ENCODE measurements at places on chromosomes 7 and 10. TPM values are rescaled to one million over a fixed set of nuclear protein-coding genes. Genes with fewer than 3 reads are reported as not detected.

TCF7L2 gene
- 0.89 TPM for total RNA-seq

TMEM139 gene
- not detected for total RNA-seq

PTPRN2 gene
- not detected for total RNA-seq

SLC18A3 gene
- total RNA-seq, result not detected

GPC2 gene
- not detected for total RNA-seq

INPP5A gene
- total RNA-seq, result 7.6 TPM

CYP3A4 gene
- not detected for total RNA-seq

CDC14C gene
- not detected for total RNA-seq

CADPS2 gene
- 3.4 TPM for total RNA-seq

FAM200A gene
- 0.72 TPM for total RNA-seq

- DNase-seq, result no peak
Measured at GRCh38 chr7:55526770-55527169, 45.5 kb downstream of the VOPP1 start.

- DNase-seq, result no peak
Measured at GRCh38 chr7:2110610-2111396, 121.9 kb downstream of the MAD1L1 start.

DNA sequence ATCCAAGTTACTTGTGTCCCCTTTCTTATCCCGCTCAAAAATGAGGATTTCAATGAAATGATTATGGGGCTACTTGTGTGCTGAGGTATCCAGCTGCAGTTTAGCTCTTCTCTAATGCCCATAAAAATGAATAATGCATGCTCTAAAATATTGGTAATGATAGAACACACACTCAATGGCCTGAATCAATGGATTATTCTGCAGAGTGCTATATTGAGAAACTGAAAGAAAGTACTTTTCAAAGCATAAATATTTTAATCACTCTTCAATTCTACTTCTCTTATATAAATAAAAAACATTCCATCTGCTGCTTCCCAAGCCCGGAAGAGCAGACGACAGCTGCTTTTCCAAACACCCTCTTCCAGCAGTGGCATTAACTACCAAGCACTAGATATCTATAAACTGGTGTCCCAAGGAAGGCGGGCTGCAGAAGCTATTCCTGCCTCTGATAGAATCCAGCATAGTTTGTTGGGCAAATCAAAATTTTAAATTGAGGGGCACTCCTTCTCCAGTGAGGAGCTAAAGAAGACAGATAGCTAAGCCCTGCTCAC lies 284.9 kb upstream of the AOAH start:
- no peak for DNase-seq

- DNase-seq, result no peak
Measured at GRCh38 chr10:131810036-131810804, 90.6 kb upstream of the PPP2R2D start.

GRCh38 chr7:98295467-98296192 lies 14.1 kb downstream of the BRI3 start:
- no peak for DNase-seq

DNA sequence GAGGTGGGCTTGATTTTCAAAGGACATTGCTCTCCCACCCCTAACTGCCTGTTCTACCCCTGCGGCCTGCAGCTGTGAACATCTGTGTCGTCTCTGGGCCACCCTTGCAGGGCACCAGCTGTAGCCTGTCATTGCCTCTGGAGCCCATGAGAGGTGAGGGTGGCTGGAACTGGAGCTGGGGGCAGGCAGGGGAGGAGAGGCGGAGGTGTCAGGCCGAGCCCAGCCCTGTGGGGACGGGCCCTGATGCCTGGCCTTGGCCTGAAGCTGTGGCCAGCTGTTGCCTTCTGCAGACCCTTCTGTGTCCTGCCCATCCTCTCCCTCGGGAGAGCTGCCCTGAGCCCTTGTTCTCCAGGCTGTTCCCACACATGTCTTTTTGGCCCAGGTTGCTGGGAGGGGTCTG lies 44.5 kb downstream of the PALD1 start:
- no peak for DNase-seq

DNA sequence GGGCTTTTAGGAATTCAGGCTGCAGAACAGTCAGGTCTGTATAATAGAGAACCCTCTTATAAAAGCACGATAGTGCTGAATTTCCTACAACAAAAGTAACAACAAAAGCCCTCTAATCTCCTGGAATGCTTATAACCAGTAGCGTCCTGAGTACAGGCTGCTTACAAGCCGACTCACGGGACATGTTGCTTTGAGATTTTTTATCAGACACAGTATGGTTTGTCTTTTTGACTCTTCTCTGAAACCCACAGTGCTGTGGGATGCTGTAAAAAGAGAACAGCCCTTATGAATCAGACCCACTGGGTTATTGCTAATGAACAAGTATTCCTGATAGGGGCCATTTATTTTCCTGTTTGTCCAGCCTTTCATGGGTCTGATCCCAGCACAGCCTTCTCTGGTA lies 59.4 kb downstream of the PLPP4 start:
- DNase-seq, result no peak

DNA sequence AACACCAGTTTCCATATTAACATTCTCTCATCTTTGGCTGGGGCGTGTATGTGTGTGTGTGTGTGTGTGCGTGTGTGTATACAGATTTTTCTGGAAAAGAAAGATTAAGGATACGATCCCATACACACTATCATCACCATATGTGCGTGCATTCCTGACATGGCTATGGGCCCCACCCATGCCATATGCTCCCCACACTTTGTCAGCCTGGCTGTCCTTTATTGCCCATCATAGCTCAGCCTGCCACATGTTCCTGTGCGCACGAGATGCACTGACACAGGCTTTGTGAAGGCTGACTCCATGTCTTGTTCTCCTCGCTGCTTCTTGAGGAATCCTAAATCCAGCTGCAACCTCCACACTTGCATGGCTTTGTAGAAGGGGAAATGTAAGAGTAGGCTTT lies 984.1 kb downstream of the LRMDA start:
- no peak for DNase-seq

GRCh38 chr10:106053061-106053460 lies 1111.4 kb downstream of the SORCS1 start:
- no peak for DNase-seq

GRCh38 chr7:102469351-102469971 lies 4.7 kb downstream of the LRWD1 start:
- DNase-seq, result no peak

GRCh38 chr7:27438881-27439589 lies 196.4 kb downstream of the EVX1 start:
- DNase-seq, result no peak

DNA sequence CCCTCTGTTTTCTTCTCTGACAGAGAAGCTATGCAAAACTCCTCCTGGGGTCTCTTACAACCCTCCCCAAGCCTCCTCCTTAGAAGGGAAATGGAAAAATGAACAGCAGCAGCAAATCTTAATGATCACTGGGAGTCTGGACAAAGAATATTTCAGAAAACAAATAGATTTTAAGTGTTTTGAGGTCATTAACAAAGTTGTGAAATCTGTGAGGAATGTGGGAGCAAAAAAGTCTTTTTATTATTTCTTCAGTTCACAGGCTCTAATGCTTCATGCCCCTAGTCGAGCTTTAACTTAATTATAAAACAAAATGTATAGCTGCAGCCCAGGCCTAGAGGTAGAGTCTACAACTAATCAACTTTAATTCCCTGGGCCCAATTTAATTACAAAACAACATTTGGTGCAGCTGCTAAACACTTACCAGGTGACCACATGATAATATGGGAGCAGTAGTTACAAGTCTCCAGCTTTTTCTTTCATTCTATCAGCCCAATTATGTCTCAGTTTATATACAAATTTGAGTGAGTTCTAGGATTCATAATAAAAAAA lies 293.2 kb downstream of the THSD7A start:
- DNase-seq, result no peak

- no peak for DNase-seq
Measured at GRCh38 chr10:8088504-8088903, 34.0 kb downstream of the GATA3 start.

- peak; percentile 67 for DNase-seq
Measured at GRCh38 chr10:118501171-118501570, 94.3 kb downstream of the PRLHR start.

- DNase-seq, result no peak
Measured at GRCh38 chr7:151694828-151695580, 175.3 kb upstream of the RHEB start.

GRCh38 chr10:79244841-79245504 lies 102.3 kb upstream of the PPIF start:
- peak; percentile 27 for DNase-seq

- DNase-seq, result no peak
Measured at GRCh38 chr10:122875843-122876466, 3.4 kb downstream of the FAM24B start.

DNA sequence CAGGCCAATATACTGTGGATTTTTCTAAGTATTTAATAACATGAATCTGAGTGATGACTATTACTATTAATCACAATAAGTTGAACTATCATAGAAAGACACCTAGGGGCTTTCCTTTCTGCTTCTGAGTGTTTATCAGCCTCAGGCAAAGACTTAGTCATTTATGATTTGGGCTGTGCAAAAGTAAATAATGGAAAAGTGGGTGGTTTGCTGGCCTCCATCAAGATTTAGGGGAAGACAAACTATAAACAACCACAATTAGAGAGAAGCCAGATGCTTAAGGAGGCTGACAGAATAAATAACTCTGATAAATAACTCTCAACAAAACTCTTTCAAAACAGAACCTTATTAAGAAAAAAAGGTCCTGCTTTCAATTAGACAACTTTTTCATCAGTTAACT lies 64.7 kb downstream of the MACC1 start:
- DNase-seq, result no peak

DNA sequence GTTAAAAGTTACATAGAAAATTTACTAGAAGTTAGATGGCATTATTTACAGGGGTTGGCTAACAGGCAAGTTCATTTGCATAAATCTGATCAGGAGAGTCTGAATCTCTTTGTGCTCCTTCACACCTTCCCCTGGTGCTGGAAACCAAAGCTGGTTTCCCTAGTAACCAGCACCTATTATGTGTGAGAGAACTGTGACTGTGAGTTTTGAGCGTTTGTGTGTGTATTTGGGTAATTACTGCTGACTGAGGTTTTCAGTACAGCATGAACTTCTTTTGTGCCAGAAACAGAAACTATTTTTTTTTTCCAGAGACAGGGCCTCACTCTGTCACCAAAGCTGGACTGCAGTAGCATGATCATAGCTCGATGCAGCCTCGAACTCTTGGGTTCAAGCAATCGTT lies 10.3 kb upstream of the IFIT1B start:
- DNase-seq, result no peak

GRCh38 chr10:126397156-126397555 lies 8.9 kb upstream of the ADAM12 start:
- DNase-seq, result no peak

GRCh38 chr7:143884241-143884968 lies 17.6 kb downstream of the TCAF1 start:
- no peak for DNase-seq

DNA sequence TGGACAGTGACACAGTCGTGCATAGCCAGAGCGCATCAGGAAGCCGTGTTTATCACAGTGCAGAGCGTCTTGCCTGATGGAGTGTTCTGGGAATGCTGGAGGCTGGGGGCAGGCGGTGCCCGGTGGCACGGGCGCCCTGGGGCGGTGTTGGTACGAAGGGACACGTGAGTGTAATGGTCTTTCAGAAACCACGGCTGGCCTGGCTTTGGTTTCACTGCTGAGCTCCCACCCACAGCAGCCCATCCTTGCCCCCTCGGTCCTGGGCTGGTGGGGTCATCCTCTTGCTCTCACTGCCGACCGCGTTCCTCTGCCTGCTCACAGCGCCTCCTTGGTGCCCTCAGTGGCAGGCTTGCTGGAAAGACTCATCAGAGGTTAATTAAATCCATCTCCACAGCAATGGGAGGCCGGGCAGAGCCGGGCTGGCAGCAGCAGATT lies 50.6 kb downstream of the NKX6-2 start:
- DNase-seq, result no peak

- peak; percentile 90 for DNase-seq
Measured at GRCh38 chr10:110501142-110501937, 3.6 kb downstream of the DUSP5 start.

- no peak for DNase-seq
Measured at GRCh38 chr7:40298421-40298820, 163.6 kb downstream of the SUGCT start.

DNA sequence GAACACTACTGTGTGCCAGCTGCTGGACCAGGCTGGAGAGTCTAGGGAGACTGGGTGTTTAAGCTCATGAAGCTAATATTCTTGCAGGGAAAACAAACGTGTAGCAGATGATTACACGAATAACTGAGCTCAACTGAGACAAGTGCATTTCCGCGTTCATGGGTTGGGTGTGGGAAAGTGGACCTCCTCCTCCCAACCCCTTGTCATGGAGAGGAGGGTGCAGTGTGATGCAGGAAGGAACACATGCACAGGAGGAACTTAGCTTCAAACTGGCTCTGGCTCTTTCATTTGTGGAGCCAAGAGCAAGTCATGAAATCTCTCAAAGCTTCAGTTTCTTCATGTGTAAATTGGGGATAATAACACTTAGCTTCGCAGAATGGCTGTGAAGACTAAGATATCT lies 204.3 kb downstream of the ARHGAP12 start:
- no peak for DNase-seq

Data from MG63 (cell line).